ENCODE measurements at places on chromosomes 6 and 20.

DNA sequence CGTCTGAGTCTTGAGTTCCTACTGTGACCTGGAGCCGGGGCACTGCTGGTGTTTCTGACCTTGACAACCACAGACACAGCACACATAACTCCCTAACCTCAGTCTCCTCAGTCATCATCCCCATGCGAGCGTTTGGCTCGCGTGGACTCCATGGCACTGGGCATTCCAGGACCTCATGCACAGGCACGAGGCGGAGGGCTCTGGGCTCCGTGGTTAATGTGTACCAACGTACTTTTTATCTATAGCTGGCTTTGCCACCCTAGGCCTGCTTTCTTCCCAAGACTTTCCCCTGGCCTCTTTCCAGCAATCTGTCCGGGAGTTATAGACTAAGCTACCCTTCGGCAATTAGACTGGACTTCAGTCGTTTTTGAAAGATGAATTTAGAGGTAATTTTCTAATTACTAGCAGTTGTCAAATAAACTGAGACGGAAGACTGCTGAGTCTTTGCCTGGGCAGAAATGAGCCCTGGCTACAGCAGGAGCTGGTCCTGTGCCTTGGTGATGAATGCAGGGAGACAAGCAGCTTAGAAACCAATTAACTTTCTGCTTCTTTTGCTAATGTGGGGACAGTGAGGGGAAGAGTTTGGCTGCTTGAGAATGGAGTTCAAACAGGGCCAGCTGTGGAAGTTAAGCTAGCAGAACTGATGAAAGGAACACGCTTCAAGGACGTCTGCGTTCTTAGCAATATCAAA is 16.1 kb upstream of the CTCFL start:
- DNase-seq, result no peak

DNA sequence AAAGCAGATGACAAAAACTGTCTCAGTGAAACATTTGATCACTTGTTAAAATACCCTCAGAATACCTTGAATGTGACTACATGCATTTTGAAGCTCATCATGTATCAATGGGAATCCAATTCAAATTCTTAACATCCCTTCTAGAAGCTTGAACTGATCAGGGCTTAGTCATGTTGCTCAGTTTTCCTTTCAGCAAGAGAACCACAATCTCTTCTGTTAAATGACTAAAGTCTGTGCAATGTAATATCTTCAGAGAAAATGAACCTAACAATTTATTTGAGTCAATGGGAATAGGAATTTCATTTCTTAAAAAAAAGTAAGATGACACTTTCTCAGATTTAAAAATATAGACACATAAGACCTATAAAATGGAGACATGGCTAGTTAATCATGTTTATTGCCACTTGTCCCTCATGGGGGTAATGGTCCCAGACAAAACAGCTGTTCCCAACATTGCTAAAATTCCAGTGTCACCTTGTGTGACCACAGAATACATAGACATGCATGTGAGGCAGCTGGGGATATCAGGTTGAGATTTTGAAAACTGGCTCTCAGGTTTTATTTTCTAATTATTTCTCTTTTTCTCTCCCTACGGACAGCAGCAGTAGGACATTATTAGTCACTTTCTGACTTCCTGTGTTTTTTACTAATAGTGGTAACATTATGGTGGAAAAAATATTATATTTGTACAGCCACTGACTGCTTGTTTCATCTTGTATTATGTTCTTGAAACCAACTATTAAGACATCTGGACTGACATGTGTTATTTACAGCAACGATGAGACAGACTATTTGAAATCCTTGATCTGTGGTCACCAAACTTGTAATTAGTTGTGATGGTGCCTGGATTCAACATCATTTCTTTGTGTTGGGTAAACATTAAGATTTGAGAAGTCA is 192.5 kb downstream of the COL9A1 start:
- DNase-seq, result no peak

- no peak for DNase-seq
Measured at GRCh38 chr6:136820561-136820960, 1.8 kb upstream of the PEX7 start.

DNA sequence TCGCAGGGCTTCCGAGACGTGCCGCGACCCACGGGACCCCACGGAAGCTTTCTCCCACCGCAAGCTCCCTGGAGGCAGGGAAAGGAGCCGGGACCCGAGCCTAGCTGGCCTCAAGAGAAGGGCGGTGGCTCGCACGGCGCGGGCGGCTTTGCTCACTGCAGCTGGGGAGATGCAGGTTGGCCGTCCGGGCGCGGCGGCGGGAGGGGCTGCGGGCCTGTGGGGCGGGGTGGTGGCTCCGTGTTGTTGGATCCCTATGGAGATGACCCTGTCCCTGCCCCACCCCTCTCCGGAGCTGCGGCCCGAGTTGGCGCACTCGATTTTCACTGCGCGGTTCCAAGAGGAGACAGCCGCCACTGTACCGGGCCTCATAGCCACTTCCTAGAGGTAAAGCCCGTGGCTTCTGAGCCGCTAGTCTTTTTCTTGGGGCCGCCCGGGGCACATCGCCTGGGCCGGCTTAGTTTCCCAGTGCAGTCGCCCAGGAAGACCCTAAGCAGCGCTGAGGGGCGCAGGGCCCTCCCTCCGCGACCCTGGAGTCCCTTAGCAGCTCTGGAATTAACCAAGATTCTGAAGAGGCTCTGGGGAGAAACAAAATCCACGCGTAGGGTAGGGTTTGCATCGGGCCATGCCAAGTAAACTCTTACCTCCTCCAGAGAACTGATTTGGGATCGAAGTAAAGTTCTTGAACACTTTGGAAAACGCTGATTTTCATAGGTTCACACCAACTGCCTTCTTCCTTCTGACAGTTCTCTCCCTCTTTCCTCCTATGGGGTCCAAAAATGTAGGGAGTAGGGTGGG is at the start of gene ECT2L:
Gene ECT2L, plus strand, starts transcription at position 279 of the 795 bp plus-strand sequence. CDS start 17,188 bp downstream, outside the sequence.
- DNase-seq, result no peak

GRCh38 chr20:63635431-63636141 is 8.7 kb upstream of the GMEB2 start:
- DNase-seq, result no peak

DNA sequence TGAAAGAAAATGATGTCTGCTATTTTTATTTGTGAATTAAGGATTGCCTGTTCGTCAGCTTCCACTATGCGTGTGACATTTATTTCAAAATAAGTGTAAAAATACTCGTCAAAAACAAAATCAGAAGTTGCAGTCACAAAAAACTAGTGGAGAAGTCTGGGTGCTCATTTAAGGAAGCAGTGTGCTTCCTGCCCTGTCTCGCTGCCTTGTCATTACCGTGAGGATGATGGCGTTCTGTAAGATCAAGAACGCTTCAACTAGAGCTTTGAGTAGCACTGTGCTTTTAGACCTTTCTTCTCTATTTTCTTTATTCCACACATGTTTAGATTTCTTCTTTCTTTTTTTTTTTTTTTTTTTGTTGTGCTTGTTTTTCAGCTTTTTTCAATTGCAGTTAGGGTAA is 186.9 kb downstream of the TBC1D7 start:
- DNase-seq, result no peak

- DNase-seq, result peak; percentile 9
Measured at GRCh38 chr6:83221889-83222479, 28.8 kb downstream of the RWDD2A start.

- DNase-seq, result no peak
Measured at GRCh38 chr6:161001421-161001820, 9.9 kb downstream of the MAP3K4 start.

DNA sequence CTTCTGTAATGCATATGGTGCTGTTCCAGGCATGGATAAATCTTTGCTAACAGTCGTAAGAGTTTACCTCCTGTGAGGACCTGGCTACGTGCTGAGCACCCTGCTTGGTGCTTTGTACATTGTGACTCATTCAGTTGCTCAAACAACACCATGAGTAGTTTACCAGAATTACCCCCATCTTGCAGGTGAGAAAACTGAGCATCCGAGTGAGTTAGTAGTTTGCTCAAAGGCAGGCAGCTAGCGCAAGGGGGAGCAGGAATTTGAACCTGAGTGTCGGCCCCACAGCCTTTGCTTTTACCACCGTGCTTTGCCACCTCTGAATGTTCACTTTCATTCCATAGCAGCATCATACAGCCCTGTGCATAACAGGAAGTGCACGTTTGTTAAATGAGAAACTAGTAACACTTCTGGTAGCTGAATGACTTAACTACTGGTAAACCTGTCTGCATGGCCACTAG is 121.9 kb downstream of the MTHFD1L start:
- DNase-seq, result no peak

GRCh38 chr20:15795305-15796019 is 777.8 kb downstream of the KIF16B start:
- no peak for DNase-seq

DNA sequence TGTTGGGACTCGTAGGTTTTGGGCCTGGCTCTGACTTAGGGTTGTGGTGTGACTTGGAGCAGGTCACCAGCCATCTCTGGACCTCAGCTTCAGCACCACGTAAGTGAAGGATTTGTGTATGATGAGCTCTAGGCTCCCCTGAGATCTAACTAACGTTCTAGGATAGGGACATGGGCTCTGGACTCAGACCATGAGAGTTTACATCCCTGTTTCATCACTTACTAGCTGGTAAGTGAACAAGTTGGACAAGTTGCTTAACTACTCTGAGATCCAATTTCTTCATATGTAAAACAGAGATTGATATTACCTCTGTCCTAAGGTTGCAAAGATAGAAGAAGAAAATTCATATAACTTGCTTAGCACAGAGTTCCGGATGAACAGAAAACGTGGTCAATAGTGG is 20.3 kb upstream of the PNPLA1 start:
- no peak for DNase-seq

- DNase-seq, result no peak
Measured at GRCh38 chr20:3328501-3328900, 79.0 kb downstream of the DNAAF9 start.

Measured in HEK293T (cell line).